Activated T-helper 2 cell treated with anti-CD3 and anti-CD28 coated beads, Interferon-gamma antibody, Interleukin-2, Interleukin-4, amounts not matched to agents 10 μg/mL and 5 μg/mL and 100 μg/mL, durations not matched to agents 14 hours and 24 hours and 36 hours (primary cell): ENCODE measurements at places on chromosomes 6 and 20. TPM values are rescaled to one million over a fixed set of nuclear protein-coding genes. Genes with fewer than 3 reads are reported as not detected.

Gene ADGB
- 0.39 TPM in 1 of 2 replicates, not detected in the other for total RNA-seq

Gene PPP1R16B
- total RNA-seq, result 109 and 111 TPM in 2 replicates

Gene TRMT6
- 25.5 and 27.5 TPM in 2 replicates for total RNA-seq

GRCh38 chr6:149431905-149432775, 32.1 kb downstream of the SUMO4 start:
- peak; percentile 78 for DNase-seq

- no peak for DNase-seq
Observed at GRCh38 chr6:89985751-89986493, 91.7 kb downstream of the GJA10 start.

DNA sequence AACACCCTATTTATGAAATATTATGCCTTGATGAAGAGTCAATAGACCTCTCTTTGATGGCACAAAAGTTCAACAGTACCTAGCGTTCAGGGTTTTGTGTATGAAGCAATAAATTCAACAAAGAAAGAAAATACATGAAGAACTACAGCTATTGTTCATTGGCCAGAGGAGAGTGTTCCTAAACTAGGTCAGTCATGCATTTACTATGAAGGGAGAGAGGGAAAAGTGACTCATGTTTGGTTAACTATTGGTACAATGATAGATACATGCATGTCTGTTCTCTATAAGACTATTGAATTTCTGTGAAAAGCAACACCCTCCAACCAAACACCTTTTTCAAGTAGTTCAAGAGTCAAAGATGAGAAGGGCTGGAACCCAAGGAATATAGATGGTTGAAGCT, 50.7 kb downstream of the CLIC5 start:
- no peak for DNase-seq

DNA sequence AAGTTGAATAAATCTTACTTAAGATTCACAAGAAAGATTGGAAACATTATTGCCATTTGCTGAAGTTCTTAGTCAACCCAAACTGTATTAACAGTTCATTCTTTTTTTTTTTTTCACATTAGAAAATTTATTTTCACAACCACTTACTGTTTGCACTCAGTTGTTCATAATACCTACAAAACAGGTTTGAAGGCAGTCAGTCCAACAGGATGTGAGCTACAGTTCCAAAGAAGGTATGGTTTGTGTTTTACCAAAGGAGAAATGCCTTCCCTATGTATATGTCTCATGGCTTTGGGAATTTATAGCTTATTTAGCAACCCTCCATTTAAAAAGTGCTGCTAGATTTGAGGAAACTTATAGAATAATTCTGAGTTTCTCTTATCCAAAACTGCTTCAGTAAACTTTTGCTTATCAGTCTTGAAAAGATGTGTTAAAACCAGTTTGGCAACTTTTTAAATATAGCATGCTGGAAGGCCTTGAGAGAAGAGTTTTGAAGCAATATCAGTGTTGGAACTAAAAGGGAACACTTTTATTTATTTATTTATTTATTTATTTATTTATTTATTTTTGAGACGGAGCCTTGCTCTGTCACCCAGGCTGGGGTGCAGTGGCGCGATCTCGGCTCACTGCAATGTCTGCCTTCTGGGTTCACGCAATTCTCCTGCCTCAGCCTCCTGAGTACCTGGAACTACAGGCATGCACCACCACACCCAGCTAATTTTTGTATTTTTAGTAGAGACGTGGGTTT, 46.8 kb upstream of the RREB1 start:
- DNase-seq, result no peak

GRCh38 chr6:37543361-37543760, 43.7 kb upstream of the CCDC167 start:
- no peak for DNase-seq
